Esophagus muscularis mucosa (tissue), 4 donors: ENCODE measurements at places on chromosomes 6 and 20. TPM values are rescaled to one million over a fixed set of nuclear protein-coding genes. Genes with fewer than 3 reads are reported as not detected.

The CST8 gene
- not detected for total RNA-seq

The B3GAT2 gene
- total RNA-seq: 0.13 TPM

The BMP7 gene
- 4.6 TPM for total RNA-seq

The ATRN gene
- 17.2 TPM for total RNA-seq

The HAO1 gene
- total RNA-seq: not detected

The SNAP25 gene
- 4.2 TPM for total RNA-seq

DNA sequence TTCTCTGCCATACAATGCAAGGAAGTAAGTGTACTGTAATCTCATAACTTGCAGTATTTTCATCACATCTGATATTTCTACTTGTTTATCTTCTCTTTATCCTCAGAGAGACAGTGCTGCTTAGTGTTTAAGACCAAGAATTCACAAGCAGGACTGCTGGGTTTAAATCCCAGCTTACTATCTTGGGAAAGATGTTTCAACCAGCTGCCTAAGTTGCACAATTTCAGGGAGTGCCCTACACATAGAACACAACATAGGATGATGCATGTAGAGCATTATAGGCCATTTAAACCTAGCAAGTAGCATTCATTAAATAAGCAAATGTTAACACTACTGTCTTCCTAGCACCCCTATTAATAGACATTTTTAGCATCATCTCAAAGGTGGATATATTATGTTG, 205.2 kb upstream of the CEP162 start:
- H3K4me1 ChIP-seq: no peaks in the 10 kb centered on the region
- H3K27me3 ChIP-seq: peaks cover 18% of the 10 kb centered on the region
- H3K4me3 ChIP-seq: no peak overlapping the region

GRCh38 chr6:170107606-170108222, 183.2 kb downstream of the DLL1 start:
- no peak overlapping the region for H3K4me3 ChIP-seq
- no peak overlapping the region for H3K27ac ChIP-seq
- no peaks in the 10 kb centered on the region for H3K27me3 ChIP-seq
- no peak for DNase-seq
- H3K4me1 ChIP-seq: no peaks in the 10 kb centered on the region
- no peaks in the 10 kb centered on the region for H3K36me3 ChIP-seq

DNA sequence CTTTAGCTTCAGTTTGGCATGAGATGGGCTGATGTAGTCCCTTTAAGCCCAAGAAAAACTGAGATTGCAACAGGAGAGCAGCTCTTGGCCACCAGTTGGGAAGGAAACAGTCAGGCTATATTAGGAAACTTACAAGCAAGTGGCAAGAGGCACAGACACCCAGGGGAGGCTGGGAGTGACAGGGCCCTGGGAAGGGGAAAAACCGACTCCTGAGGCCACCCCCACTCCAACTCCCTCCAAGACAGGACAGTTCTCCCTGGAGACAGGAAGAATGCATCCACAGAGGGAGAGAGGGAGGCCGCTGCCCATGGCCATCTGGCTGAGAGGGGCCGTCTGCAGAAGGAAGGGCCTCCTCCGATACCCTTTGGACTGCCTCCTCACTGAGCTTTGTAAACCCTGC, 20.5 kb downstream of the JPH2 start:
- H3K4me3 ChIP-seq: peak overlapping the region; percentile 7
- H3K27ac ChIP-seq: peak overlapping the region; percentile 95
- peaks cover 73% of the 10 kb centered on the region for H3K4me1 ChIP-seq
- no peak for DNase-seq
- H3K36me3 ChIP-seq: no peaks in the 10 kb centered on the region

DNA sequence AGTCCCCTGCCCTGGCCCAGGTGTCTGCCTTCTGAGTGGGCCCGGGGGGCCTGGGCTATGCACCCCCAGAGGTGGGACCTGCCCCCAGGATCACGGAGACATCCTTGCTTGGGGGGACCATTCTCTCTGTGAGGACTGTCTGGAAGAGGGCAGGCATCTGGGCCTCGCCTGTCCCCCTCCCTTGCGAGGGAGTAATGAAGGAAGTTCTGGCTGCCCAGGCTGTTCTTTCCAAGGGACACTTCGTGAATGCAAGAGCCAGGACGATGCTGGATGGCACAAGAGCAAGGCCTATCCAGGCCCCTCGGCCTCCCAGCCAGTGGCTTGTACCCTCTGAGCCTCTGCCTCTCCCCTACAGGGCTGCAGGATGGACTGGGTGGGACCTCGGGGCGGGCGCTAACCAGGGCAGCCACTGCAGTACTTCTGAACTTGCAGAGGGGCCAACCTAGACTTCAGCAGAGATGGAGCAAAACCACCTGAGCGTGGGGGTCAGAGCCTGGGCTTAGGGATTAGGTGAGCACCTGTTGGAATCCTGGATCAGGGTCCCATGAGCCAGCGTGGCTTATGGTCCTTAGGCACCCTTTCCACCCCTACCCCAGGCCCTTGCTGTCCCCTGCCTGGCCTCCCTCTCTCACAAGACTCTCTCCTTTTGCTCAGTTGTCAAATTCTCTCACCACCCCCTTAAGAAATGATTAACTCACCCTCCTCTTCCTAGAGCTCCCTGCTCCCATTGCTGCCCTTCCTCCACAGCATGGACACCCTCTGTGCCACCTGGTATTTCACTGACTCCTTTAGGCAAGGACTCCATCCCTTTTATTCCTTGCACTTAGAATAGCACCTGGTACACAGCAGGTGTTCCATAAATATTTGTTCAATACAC, 53.2 kb downstream of the CTCFL start:
- H3K27ac ChIP-seq: peak overlapping the region; percentile 71
- no peak for DNase-seq
- H3K27me3 ChIP-seq: no peaks in the 10 kb centered on the region
- H3K36me3 ChIP-seq: no peaks in the 10 kb centered on the region
- peaks cover 62% of the 10 kb centered on the region for H3K4me1 ChIP-seq

DNA sequence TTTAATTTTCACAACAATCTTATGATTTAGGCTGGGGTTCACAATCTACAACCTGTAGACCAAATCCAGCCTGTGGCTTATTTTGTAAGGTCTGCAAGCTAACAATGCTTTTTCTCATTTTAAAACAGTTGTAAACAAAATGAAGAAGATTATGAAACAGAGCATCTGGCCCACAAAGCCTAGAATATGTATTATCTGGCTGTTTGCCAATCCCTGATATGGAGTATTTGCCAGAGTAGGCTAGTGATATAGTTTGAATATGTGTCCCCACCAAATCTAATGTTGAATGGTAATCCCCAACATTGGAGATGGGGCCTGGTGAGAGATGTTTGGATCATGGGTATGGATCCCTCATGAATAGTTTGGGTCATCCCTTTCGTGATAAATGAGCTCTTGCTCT, 201.8 kb downstream of the DHX35 start:
- no peaks in the 10 kb centered on the region for H3K36me3 ChIP-seq
- no peaks in the 10 kb centered on the region for H3K4me1 ChIP-seq
- H3K27ac ChIP-seq: no peak overlapping the region
- no peaks in the 10 kb centered on the region for H3K27me3 ChIP-seq
- H3K4me3 ChIP-seq: no peak overlapping the region

DNA sequence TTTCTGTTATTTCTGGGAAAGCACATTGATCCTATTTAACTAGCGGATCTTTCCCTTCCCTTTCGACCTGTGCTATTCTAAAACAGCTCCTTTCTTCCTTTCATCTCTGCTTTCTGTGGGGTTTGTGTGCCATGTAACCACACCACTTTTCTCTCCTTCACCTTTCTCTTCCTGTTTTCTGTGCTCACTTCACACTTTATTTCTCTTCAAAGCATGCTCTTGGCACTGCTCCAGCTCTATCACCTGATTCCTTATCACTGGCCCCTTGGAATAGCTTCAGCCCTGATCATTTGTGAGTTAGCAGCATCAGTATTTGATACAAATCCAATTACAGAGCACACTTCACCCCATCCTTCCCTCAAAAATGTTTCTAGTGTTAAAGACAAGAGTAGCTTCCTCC, 8.1 kb upstream of the METTL24 start:
- no peak overlapping the region for H3K27ac ChIP-seq
- H3K36me3 ChIP-seq: no peaks in the 10 kb centered on the region
- peaks cover 25% of the 10 kb centered on the region for H3K4me1 ChIP-seq
- no peak overlapping the region for H3K4me3 ChIP-seq

GRCh38 chr6:25025919-25026301, 90.2 kb upstream of the RIPOR2 start:
- H3K27me3 ChIP-seq: no peaks in the 10 kb centered on the region
- H3K36me3 ChIP-seq: no peaks in the 10 kb centered on the region
- no peaks in the 10 kb centered on the region for H3K4me1 ChIP-seq

DNA sequence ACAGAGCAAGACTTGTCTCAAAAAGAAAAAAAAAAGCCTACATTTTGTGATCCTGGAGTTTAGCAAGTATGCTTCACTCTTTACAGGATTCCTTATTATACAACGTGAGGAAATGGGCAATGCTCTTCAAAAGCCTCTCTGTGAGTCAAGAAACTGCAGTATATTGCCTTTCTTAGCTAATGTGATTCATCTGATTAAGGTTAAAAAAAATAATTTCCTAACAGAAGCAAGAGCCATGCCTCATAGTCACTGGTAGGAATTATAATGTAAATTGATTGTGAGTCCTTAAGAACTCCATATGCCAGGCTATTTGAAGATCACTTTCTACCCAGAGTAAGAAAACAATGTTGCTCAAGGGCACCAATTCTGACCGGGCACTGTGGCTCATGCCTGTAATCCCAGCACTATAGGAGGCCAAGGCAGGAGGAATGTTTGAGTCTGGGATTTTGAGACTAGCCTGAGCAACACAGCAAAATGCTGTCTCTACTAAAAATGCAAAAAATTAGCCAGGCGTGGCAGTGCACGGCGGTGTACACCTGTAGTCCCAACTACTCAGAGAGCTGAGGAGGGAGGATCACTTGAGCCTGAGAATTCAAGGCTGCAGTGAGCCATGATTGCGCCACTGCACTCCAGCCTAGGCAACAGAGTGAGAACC, 43.3 kb downstream of the SLC26A8 start:
- DNase-seq: peak; percentile 47
- H3K4me3 ChIP-seq: no peak overlapping the region
- no peak overlapping the region for H3K27ac ChIP-seq
- H3K27me3 ChIP-seq: no peaks in the 10 kb centered on the region
- H3K36me3 ChIP-seq: no peaks in the 10 kb centered on the region
- H3K4me1 ChIP-seq: no peaks in the 10 kb centered on the region

- H3K27ac ChIP-seq: no peak overlapping the region
- H3K27me3 ChIP-seq: no peaks in the 10 kb centered on the region
- no peak overlapping the region for H3K4me3 ChIP-seq
- DNase-seq: no peak
Measured at GRCh38 chr6:79064635-79065034, 13.4 kb downstream of the PHIP start.

DNA sequence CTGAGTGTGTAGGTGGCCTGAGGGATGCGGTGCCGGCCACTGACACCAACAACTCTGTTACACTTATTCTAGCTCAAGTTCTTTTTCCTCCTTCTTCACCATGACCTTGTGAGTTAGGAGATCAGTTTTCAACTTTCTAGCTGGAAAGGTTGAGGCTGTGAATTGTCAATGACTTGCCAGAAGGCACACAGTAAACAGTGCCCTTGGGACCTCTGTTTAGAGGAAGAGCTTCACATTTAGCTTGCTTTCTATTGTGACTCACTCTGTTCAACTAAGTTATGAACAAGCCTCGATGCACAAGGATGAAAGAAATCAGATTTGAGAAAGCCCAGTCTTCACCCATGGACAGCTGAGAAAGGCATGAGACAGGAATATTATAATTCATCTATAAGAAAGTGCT, 455.6 kb downstream of the MAFB start:
- no peaks in the 10 kb centered on the region for H3K27me3 ChIP-seq
- no peaks in the 10 kb centered on the region for H3K4me1 ChIP-seq
- H3K27ac ChIP-seq: no peak overlapping the region

DNA sequence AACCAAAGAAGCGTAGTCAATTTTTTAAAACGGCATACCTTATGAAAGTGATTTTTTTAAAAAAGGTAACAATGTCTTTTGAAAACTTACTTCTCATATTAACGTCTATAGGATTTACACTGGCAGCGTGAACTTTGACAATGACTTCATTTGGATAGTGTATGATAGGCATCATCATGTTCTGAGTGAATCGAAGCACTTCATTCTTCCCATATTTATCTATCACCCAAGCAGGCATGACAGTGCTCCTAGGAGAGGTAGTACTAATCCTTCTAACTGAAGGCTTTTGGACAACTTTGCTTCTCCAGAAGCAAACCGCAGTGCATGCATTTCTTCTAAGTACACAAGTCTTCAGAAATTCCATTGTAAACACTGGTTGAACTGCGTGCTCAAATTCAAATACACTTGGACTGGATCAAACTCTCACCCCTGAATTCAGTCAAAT, 618 bp downstream of the RTN4IP1 start:
- peaks cover 22% of the 10 kb centered on the region for H3K4me1 ChIP-seq
- H3K27ac ChIP-seq: peak overlapping the region; percentile 76
- H3K4me3 ChIP-seq: peak overlapping the region; percentile 89
- no peak for DNase-seq
